ENCODE measurements at places on chromosomes 7 and 10. TPM values are rescaled to one million over a fixed set of nuclear protein-coding genes. Genes with fewer than 3 reads are reported as not detected.
A peak's percentile ranks its signal among the peaks of the same experiment; 100 is the strongest.

DNA sequence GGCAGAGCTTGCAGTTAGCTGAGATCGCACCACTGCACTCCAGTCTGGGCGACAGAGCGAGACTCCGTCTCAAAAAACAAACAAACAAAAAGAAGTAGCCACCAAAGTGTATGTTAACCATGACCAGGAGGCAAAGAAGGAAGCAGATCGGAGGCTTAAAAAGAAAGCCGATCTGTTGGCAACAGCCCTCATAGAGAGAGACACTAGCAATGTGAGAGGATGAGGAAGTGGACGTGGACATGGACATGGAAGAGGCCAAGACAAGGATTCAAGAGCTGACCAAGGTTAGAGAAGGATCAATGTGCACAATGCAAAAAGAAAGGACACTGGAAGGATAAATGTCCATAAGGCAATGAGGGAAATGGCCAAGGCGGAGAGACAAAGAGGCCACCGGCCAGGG lies 14.9 kb upstream of the ADCK2 start:
- H3K27me3 ChIP-seq = peaks cover 2% of the 10 kb centered on the region
- H3K4me1 ChIP-seq = peaks cover 10% of the 10 kb centered on the region
- DNase-seq = no peak

DNA sequence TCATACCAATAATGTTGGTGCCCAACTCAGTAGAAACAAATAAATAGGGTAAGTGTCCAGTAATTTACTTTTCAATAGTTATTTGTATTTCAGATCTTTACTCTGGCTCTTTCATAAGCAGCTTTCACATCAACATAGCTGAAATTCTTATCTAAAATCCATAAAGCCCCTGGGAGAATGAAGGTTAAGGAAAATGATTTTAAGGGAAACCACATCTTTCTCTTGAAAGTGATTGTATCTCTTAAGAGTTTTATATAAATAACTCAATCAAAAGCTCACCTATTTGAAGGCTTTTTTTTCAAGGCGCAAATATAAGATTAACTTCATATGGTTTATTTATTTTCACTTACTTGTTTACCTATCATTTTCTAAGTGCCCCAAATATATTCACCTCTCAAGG lies 324.4 kb downstream of the HGF start:
- no peak for DNase-seq
- H3K4me1 ChIP-seq = no peaks in the 10 kb centered on the region
- H3K27me3 ChIP-seq = no peaks in the 10 kb centered on the region
- no peak overlapping the region for H3K4me3 ChIP-seq
- H3K27ac ChIP-seq = no peak overlapping the region

GRCh38 chr7:156842740-156843140 lies 50.2 kb downstream of the LMBR1 start:
- peaks cover 16% of the 10 kb centered on the region for H3K36me3 ChIP-seq
- DNase-seq = no peak
- H3K4me1 ChIP-seq = peaks cover 22% of the 10 kb centered on the region
- no peak overlapping the region for H3K4me3 ChIP-seq
- peaks cover 2% of the 10 kb centered on the region for H3K27me3 ChIP-seq

DNA sequence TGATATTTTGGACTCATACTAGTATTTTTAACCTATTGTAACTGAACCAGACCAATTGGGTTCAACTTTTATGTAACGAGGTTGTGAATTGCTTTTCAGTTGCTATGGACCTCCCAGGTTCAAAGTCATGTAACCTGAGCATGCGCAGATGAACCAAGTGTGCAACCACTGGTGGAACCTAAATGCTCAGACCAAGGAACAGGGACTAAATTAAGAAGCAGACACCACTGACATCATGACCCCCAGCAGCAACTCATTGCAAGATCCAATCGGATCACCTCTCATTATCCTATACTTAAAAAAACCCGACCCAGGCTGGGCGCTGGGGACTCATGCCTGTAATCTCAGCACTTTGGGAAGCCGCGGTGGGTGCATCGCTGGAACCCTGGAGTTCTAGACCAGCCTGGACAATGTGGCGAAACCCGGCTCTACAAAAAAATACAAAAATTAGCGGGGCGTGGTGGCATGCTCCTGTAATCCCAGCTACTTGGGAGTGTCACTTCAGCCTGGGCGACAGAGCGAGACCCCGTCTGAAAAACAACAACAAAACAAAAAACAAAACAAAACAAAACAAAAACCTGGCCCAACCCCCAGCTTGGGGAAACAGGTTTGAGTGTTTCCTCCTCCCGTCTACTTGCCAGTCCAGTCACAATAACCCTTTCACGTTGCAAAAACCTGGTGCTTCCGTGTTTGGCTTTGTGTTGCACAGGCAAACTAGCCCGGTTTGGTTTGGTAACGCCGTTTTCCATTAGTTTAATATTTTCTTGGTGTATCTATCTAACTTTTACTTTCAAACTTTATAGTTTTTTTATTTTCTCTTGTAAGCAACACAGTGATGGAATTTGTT lies 11.3 kb upstream of the ZNF518A start:
- no peaks in the 10 kb centered on the region for H3K36me3 ChIP-seq
- no peaks in the 10 kb centered on the region for H3K27me3 ChIP-seq
- no peak for DNase-seq
- H3K4me3 ChIP-seq = no peak overlapping the region

GRCh38 chr10:122173337-122173736 lies 97.8 kb upstream of the BTBD16 start:
- H3K4me1 ChIP-seq = peaks cover 50% of the 10 kb centered on the region
- peaks cover 1% of the 10 kb centered on the region for H3K27me3 ChIP-seq
- H3K4me3 ChIP-seq = no peak overlapping the region

GRCh38 chr10:53166325-53166724 lies 393.7 kb upstream of the MBL2 start:
- no peak for DNase-seq
- H3K4me1 ChIP-seq = no peaks in the 10 kb centered on the region
- no peak overlapping the region for H3K27ac ChIP-seq
- no peak overlapping the region for H3K4me3 ChIP-seq
- H3K27me3 ChIP-seq = no peaks in the 10 kb centered on the region
- H3K36me3 ChIP-seq = no peaks in the 10 kb centered on the region

GRCh38 chr7:158517072-158517471 lies 70.6 kb downstream of the PTPRN2 start:
- no peak overlapping the region for H3K27ac ChIP-seq
- H3K4me1 ChIP-seq = no peaks in the 10 kb centered on the region
- H3K27me3 ChIP-seq = peaks cover 17% of the 10 kb centered on the region
- H3K4me3 ChIP-seq = no peak overlapping the region
- H3K36me3 ChIP-seq = peaks cover 43% of the 10 kb centered on the region

GRCh38 chr10:11150879-11151415 lies 133.3 kb downstream of the CELF2 start:
- H3K36me3 ChIP-seq = no peaks in the 10 kb centered on the region
- no peak overlapping the region for H3K27ac ChIP-seq
- no peaks in the 10 kb centered on the region for H3K27me3 ChIP-seq
- no peak overlapping the region for H3K4me3 ChIP-seq

DNA sequence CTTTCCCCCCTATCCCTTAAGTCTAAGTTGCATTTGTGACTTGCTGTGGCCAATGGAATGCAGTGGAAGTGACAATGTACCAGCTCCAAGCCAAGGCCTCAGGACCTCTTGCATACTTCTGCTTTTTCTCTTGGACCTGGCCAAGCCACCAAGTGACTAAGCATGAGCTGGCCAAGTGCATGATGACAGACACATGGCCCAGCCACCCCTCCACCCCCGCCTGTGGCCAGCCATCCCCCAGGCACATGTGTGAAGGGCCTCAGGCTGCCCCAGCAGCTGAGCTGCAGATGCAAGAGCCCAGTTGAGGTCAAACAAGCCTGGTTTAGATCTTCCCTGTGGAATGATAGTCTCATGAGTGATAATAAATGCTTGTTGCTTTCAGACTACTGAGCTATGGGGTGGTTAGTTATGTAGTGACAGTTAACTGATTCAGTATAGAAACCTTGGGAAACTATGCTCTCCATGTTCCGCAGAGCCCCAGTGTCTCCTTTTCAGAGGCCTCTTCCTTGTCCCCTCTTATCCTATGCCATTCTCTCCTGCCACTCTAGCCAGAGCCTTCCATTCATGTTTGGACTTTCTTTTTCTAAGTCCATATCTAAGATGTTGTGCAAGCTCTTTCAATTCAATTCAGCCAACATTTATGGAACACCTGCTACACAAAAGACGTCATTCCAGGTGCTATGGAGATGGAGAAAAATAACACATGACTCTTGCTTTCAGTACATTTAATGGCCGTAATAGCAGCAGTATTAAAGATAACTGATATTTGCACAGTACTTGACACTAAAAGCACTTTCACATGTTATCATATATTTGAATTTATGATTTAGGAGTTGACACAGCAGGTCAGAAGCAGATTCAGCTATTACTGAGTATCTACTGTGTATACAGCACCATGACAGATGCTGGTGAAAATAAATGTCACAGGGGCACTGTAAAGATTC lies 55.5 kb upstream of the LOXL4 start:
- peaks cover 7% of the 10 kb centered on the region for H3K27me3 ChIP-seq
- H3K36me3 ChIP-seq = no peaks in the 10 kb centered on the region
- H3K4me1 ChIP-seq = peaks cover 5% of the 10 kb centered on the region
- H3K27ac ChIP-seq = no peak overlapping the region

DNA sequence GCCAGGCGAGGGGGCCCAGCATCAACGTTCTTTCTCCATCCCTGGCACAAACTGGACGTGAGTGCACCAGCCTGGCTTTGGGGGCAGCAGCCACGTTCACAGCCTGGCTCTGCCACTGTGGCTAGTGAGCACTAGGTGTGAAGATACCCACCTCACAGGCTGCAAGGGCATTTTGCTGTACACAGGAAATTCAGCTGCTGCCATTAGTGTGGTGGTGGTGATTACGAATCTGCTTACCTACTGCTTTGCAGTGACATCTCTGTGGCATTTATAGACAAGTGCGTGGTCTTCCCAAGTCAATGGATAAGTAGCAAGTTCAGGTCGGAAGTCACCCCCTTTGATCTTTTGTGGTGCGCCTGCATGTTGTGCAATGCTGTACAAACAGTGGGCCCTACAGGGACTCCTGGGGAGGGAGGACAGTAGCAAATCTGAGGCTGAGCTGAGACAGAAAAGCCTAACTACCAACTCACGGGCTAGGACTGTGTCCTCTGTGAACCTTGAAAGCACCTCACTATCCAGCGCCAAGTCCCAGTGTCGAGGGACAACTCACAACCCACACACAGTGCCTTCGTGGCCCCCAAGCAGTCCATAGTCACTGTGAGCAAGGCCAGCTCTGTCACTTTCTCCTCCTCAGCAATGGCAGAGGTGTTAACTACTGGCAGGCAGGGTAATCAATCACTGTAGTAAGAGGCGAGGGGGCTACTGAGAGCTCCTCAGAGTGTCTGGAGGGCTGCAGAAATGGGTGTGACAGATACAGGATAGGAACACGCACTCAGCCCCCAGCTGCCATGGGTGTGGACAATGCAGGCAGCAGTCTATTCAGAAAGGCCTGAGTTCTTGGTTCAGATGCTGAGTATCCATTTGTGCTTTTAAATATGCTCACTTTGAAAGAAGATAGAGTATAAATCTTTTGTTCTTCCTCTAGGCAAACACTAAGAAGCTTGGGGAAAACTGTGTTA lies 17.0 kb upstream of the MMP21 start:
- H3K36me3 ChIP-seq = peaks cover 29% of the 10 kb centered on the region
- H3K27ac ChIP-seq = no peak overlapping the region
- no peaks in the 10 kb centered on the region for H3K27me3 ChIP-seq
- DNase-seq = no peak

GRCh38 chr7:19336836-19337383 lies 191.7 kb upstream of the FERD3L start:
- no peak for DNase-seq
- H3K27ac ChIP-seq = no peak overlapping the region
- H3K27me3 ChIP-seq = peaks cover 2% of the 10 kb centered on the region

GRCh38 chr7:6252748-6253147 lies 19.7 kb downstream of the CYTH3 start:
- H3K36me3 ChIP-seq = no peaks in the 10 kb centered on the region
- peak overlapping the region; percentile 54 for H3K27ac ChIP-seq
- H3K4me3 ChIP-seq = no peak overlapping the region
- peaks cover 36% of the 10 kb centered on the region for H3K4me1 ChIP-seq
- no peak for DNase-seq

The ZNF212 gene
- 12.8 TPM for total RNA-seq

The MBL2 gene
- not detected for total RNA-seq

The ZNHIT1 gene
- total RNA-seq = 71.5 TPM

Data from endothelial cell (in vitro differentiated cells).